ENCODE measurements at places on chromosomes 2 and 18.

DNA sequence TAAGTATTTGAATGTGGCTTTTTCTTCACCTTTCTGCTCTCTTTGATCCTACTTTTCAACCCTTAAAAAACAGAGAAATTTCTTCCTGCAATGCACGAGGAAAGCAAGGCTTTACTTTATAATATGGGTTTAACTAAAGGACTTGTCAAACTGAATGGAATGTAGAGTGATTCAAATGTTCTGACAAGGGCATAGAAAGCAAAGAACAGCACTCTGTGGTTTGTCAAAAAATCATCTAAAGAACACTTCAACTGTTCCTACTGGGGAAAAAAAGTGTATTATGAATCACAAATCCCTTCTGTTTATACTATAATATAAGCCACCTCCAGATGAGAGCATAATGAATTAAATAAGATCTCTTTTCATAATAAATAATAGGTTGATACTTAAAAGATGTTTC, 45.0 kb upstream of the RIT2 start:
- no peak for DNase-seq

DNA sequence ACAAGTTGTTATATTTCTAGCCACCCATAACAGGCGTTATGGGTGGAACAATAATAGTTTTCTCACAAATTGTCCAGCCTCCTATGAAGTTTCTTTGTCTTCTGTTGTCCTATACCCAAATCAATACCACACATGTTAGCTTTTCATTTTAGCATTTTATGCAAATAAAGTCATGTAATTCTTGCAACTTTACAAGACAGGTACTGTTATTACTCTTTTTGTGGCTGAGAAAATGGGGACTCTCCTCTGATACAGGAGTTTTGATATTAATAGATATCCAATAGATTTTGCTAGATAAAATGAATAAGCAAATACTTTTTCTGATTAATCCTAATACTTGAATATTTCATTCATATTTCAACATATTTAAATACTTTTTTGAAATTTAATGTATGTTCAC, 151.0 kb downstream of the PMAIP1 start:
- DNase-seq: no peak

DNA sequence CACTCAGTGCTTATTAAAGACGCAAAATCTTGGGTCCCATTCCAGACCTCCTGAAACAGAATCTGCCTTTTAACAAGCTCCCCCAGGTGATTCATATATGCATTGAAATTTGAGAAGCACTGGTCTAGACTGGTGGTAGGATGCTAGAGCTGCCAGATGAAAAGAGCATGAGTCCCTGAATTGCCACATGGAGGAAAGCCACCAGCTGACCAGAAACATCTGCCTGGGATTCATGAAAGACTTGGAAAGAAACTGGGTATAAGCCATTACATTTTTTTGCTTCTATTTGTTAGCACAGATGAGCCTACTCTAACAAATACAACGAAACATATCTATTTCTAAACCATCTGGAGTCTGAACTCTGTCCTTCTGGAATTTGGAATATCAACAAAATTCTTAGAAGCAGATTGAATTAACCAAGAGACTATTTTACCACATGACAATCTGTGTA, 228.9 kb downstream of the RBM43 start:
- no peak for DNase-seq

- DNase-seq: no peak
Measured at GRCh38 chr2:127255721-127256120, 35.6 kb upstream of the CYP27C1 start.

- no peak for DNase-seq
Measured at GRCh38 chr2:29733965-29734364, 187.4 kb downstream of the ALK start.

Measured in activated T-cell treated with anti-CD3 and anti-CD28 coated beads for 4 hours (primary cell).